EH (cell line): ENCODE measurements at places on chromosomes 16 and 17.

GRCh38 chr17:45270828-45271418 lies 9.0 kb upstream of the SPATA32 start:
- DNase-seq = no peak

DNA sequence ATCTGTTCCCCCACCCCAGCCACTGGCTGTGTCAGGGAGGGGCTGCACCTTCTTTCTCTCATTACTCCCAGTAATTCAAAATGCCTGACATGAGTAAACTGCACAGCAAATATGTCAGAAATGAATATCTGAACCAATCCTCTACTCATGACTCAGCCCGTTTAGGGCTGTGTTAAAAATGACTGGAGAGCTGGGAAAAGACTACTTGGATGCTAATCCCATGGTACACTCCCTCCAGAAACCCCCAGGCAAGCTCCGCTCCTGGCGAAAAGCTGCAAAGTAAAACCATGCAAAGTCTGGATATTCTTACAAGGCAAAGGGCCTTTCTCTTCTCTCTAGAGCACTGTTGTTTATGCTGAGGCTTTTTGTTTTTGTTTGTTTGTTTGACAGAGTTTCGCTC lies 448.1 kb upstream of the DYNLRB2 start:
- DNase-seq = peak; percentile 49

DNA sequence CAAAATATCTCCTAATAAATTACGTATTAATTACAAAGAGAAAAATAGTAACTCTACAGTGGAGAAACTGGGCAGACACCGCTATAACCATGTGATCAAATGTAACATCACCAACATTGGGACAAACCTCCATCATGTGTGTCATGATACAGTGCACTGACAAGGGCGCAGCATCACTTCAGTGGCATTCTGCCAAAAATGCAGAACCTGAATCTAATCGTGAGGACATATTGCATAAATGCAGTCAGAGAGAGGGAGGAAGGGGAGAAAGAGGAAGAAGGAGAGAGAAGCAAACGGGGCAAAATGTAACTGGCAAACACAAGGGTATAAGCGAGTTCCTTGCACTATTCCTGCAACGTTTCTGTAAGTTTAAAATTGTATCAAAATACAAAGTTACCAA lies 74.2 kb upstream of the MARCHF10 start:
- no peak for DNase-seq

- DNase-seq = no peak
Measured at GRCh38 chr17:65941356-65941899, 250.5 kb downstream of the CEP112 start.

- peak; percentile 70 for DNase-seq
Measured at GRCh38 chr16:17784073-17784472, 313.3 kb upstream of the XYLT1 start.

- DNase-seq = peak; percentile 84
Measured at GRCh38 chr16:68065716-68066305, 19.4 kb upstream of the NFATC3 start.

- peak; percentile 71 for DNase-seq
Measured at GRCh38 chr17:65198653-65199382, 61.6 kb downstream of the RGS9 start.

DNA sequence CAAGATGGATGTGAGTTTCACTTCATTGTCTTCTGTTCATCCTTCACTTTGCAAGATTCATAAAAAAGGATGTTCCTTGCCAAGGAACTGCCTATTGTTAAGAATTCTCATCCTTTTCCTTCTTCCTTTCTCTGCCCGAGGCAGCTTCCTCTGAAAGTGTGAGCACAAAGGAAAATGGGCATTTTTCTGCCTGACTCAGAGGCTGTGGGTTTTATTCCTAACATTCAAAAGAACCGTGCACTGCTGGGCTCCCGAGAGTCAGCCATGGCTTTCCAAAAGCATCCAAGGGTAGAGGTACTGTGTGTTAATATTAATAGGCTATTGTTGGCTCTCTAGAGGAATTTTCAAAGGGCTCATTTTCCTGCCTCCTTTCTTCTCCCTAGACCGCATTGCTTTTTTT lies 289.4 kb downstream of the ABCC12 start:
- DNase-seq = no peak

DNA sequence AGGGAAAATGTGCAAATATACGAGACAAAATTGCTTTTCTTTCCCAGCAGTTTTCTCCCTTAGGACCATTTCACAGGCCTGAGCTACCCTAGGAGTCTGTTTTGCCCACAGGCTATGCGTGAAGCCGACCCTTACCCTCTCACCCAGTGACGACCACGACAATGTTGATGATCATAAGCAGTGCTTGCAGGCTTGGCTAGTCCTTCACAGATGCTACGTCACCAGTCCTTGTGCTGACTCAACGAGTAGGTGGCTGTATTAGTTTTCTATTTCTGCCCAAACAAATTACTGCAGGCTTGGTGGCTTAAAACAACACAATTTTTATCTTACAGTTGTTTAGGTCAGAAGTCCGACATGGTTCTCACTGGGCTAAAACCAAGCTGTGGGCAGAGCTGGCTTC lies 574.6 kb upstream of the HSBP1 start:
- peak; percentile 23 for DNase-seq

DNA sequence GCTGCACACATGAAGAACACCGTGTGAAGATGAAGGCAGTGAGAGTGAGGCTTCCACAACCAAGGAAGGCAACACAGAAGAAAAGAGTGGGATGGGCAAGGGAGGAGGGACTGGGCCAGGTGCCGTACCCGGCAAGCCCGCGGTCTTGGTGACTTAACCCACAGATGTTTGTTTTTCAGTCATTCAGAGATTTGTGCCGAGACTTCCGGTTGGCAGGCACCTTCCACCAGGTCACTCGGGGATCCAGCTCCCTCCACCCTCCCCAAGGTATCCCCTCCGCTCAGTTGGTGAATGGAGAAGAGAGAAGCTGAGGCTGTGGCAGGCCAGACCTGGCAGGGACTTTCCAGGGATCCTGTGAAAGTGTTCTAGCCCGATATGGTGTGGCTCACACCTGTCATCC lies 4.9 kb upstream of the KREMEN2 start:
- DNase-seq = no peak

DNA sequence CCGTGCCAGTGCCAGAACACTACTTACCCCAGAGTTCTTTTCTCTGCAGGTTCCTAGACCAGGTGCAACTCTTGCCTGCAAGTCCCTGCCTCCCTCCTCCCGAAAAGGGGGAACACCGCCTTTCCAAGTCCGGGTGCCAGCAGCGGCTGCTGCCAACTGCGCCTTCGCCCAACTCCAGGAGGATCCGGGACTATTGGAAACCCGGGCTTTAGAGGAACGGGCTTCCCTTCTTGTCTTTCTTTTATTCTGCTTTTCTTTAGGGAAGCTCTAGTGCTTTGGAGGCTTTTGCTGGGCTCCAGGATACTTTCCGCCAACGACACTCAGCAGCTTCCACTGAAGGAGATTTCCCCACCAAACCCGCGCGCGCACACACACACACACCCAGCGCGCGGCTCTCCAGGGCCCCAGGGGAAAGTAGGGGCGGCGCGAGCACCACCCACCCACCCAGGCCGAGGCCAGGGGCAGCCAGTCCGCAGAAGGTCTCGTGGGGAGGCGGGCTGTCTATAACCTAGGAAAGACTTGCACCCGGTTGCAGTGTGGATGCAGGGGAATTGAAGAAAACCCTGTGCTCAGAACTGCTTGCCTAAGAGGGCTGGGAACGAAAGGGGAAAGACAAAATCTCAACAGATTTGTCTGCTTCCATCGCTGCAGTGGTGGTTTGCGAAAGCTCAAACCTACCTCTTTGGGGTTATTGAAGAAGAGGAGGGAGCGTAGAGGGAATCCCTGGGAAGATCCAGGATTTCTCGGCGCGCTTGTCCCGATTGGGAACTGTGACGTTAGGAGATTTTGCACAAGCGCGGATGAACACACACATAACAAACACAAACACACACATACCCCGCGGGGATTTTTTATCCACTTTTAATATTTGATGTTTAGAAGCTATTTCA lies 977 bp upstream of the CA10 start:
- DNase-seq = no peak
